Iris pigment epithelial cell (primary cell): ENCODE measurements at places on chromosomes 4 and X.

DNA sequence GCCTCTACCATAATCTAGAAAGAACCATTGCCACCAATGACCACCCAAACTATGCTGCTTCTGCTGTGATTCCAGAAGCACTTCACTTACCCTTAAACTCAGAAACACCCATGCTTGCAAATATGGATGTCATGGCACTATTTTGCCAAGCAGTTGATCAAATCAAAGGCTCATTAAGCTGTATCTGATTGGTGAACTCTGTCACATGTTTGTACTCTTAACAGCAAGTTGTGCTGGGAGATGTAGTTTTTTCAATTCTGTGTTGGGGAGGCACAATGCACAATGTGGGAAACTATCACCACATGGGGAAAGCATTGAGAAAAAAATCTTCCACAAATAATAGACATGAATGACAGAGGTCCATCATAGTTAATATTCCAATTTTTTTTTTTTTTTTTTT lies 19.2 kb upstream of the SPCS3 start:
- DNase-seq = no peak

DNA sequence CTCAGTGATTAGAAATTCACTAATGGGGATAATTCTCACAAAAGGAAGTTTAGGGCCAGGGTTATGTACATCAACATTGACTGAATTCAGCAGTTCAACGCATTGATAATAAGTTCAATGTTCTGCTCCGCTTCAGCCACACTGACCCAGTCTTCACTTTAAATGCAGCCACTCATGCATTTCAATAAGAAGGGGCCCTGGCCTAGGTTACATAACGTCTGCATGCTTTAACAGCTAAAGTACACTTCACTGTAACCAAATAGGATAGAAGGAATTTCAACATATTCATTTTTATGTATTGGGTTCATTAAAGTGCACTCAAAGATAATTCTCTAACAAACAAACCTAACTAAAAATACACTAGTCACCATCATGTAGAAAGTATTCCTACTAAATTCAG lies 12.8 kb upstream of the TSPAN7 start:
- no peak for DNase-seq

DNA sequence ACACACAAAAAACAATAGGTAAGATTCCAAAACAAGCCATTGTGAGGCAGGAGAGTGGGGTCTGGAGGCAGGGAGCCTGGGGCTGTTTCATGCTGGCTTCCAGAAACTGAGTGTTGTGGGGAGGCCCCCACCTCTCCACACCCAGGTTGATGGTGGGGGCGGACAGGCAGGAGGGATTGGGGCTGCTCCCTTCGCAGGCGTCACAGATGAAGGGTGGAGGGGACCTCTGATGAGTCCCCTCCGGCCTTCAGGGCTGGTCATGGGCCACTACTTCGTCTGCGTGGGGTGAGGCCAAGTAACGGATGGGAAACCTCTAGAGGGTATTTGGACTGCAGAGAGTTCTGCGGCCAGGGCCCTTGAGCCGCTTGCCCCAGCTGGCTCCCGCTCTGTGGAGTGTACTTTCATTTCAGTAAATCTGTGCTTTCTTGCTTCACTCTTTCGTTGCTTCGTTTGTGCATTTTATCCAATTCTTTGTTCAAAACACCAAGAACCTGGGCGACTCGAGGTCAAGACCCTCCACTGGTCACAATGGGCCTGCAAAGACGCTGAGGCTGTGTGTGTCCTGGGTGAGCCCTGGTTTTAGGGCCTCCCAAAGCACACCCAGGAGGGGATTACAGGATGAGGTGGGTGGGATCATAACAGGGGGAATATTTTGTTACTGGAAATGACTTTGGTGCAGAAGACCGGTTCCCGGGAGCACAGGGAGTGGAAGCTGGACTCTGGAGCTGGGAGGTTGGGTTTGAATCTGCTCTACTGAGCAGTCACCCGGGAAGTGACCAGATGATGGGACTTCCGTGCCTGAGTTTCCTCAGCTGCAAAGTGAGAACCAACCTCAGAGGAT lies 83.7 kb upstream of the ADRA2C start:
- no peak for DNase-seq

GRCh38 chr4:1792832-1793495 lies at the start of gene FGFR3:
TSS of gene FGFR3 (plus strand) at chr4:1793293. CDS start at chr4:1793935, 642 bp downstream.
- DNase-seq = no peak

GRCh38 chrX:31266203-31267076 lies 194.6 kb upstream of the FTHL17 start:
- DNase-seq = peak; percentile 33

- DNase-seq = no peak
Observed at GRCh38 chrX:149881081-149881711, at the start of gene MAGEA8. TSS of gene MAGEA8 (plus strand) at chrX:149881183. CDS start at chrX:149884273, 3,090 bp downstream.

DNA sequence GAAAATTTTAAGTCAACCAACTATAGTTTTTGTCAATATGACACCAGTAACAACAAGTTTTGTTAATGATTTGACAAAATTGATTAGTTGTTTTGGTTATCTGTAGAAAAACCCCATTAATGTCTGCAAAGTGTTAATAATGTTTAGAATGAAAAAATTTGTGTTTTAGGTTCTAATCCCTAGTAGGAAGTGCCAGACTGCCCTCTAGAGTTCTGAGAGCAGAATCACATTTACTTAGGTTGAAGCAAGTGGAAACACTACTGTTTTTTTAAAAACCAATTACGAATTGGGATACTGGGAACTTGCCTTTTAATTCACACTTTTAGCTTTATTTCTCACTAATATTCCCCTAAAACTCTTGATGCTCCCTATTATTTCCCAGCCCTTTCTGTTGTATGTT lies 101.1 kb upstream of the CYLC1 start:
- DNase-seq = peak; percentile 18

- peak; percentile 76 for DNase-seq
Observed at GRCh38 chr4:141346144-141346543, 125.4 kb downstream of the ZNF330 start.

GRCh38 chr4:9889306-9889705 lies 107.9 kb downstream of the DRD5 start:
- DNase-seq = no peak

DNA sequence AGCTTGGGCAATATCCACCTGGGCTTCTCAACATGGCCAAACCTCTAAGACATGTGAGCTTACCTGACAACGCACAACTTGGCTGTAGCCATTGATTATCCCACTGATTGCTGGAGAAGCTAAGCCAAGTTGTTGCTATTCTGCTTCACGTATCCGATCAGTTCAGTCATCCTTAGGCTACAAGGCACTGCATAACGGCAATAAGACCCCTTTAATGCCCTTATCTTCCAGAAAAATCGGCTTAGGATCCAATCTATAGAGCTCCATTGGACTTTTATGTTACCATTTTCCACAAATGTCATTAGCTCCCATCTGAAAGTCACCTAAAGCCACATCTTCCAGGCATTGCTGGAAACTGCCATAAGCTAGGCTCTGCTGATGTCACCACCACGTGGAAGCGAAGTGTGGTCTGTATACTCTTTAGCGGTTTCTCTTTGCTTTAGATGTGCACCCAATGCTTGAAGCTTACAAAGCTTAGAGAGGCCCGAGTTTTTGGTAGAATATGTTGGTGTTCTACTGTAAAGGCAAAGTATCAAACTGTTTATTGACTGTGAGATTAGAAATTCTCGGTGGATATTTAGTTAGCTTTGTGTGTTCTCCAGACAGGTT lies 163.1 kb downstream of the CPE start:
- DNase-seq = no peak

DNA sequence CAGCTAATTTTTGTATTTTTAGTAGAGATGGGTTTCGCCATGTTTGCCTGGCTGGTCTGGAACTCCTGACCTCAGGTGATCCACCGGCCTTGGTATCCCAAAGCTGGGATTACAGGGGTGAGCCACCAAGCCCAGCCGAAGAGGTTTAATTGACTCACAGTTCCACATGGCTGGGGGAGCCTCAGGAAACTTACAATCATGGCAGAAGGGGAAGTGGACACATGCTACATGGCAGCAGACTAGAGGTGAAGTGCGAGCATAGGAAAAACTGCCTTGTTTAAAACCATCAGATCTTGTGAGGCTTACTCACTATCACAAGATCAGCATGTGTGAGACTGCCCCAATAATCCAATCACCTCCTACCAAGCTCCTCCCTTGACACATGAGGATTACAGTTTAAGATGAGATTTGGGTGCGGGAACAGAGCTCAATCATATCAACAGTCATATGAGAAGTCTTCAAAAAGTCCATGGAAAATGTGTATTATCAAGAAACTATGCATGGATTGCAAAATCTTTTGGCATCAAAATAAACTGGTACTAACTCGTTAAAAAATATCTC lies 25.8 kb upstream of the RPL39 start:
- peak; percentile 36 for DNase-seq

DNA sequence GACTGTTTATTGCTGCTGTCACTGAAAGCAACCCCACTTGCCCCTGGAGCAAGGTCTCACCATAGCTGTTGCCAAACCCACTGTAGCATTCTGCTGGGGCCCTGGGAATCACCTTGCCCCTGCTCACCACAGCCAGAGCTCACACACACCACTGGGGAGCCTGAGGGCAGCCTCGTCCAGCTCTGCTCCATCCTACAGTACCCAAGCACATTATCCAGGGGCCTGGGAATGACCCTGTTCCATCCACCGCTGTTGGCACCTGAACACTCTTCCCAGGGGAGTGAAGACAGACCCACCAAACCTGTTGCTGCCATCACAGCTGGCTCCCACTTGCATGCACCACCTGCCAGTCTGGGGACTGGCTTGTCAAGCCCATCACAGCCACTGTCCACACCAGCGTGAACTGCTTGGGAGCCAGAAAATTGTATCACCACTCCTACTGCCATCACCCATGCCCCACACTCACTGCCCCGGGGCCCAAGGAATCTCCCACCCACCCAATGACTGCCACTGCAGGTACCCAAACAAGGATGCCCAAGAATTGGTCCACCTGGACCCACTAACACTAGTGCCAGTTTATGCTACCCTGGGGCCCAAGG lies 811.3 kb downstream of the KLHL13 start:
- DNase-seq = no peak

DNA sequence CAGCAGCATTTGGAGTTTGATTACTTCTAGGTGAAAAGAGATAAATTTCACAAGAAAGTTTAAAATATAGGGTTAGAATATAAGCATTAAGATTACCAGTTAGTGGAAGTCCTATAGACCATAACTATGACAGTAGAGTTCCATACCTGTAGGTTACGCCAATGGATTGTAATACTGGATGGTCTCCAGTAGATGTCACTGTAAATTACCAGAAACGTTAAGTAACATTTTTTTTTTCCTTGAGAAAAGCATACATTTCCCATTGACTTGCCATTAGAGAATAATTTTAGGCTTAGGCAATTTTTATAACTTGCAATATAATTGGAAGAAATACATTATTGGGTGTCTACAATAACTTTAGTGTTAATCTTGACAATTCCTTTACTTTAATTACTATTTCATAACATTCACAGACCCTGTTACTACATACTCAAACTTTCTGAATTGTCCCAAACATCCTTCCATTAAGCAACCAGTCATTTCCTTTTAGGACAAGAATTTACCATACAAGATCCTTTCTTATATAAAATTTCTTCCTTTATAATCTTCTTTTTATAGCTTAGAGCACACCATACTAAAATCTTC lies 304.1 kb upstream of the TECRL start:
- DNase-seq = peak; percentile 28

- DNase-seq = peak; percentile 57
Observed at GRCh38 chrX:103678199-103678993, 8.1 kb downstream of the MORF4L2 start.

GRCh38 chr4:36242629-36243354 lies 1.5 kb downstream of the ARAP2 start:
- peak; percentile 2 for DNase-seq

DNA sequence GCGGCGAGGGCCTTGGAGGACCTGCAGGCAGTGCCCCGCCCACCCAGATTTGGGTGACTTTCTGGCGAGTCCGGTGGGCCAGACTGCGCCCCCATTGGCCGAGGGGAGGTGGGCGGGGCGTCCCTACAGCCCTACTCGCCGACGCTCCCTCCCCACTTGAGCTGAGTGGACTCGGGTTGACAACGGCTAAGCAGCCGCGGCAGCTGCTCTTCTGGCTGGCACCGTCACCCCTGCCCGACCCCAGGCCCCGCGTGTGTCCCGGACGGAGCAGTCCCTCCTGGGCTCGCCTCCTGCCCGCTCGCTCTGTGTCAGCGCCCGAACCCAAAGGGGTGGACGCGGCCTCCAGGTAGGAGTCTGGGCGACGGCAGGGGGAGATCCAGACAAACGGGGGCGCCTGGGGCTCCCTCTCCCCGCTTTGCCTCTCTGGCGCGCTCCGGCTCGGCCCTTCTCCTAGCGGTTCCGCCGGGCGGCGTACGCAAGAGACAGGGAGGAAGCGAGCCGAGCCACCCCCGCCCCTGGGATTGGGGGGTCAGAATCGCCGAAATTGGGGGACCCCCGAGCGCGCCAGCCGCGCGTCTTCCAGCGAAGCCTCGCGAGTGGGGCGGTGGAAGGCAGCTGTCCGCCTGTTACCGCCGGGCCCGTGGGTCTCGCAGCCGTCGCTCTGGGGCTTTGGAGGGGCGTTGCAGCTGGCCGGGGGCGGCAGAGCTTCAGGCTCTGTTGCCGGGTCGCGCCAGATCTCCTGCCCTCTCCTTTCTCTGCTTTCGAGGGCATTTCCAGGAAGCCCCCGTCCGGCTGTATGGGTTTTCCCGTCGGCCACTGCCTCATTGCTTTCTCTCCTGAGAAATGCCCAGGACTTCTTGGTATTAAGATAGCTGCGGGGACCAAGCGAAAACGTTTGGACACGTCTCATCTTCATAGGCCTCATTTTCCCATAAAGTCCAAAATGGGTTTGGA lies 46.3 kb downstream of the STARD8 start:
- DNase-seq = peak; percentile 28

DNA sequence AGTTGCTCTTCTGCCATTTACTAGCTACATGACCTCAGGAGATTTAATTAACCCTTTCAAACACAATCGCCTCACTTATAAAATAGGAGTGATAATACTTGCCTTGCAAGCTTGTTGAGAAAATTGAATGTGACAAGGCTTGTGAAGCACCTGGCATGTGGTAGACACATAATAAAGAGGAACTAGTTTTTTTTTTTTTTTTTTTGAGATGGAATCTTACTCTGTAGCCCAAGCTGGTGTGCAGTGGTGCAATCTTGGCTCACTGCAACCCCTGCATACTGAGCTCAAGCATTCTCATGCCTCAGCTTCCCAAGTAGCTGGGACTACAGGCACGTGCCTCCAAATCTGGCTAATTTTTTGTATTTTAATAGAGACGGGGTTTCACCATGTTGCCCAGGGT lies 73.7 kb upstream of the STIM2 start:
- DNase-seq = no peak

DNA sequence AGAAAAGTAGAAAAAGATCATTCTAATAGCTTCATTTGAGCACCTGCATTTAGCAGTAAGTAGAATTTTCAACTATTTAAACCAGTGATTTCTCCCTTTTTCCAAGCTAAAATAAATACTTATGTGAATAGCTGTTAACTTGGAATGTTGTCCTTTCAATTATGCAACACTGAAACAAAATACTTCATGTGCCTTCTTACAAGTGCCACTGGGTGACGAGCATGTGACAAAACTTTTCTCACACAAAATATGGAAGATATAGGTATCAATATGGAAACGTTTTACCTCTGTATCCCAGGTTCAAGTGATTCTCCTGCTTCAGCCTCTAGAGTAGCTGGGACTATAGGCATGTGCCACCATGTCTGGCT lies 708.3 kb downstream of the STIM2 start:
- DNase-seq = no peak

- DNase-seq = no peak
Observed at GRCh38 chrX:120692319-120692718, 62.5 kb upstream of the C1GALT1C1 start.
